ENCODE measurements at places on chromosomes 5 and 9.

GRCh38 chr5:171581781-171582180 lies 162.3 kb downstream of the FGF18 start:
- no peak for DNase-seq

- DNase-seq = no peak
Measured at GRCh38 chr5:127083711-127084110, 10.4 kb upstream of the C5orf63 start.

DNA sequence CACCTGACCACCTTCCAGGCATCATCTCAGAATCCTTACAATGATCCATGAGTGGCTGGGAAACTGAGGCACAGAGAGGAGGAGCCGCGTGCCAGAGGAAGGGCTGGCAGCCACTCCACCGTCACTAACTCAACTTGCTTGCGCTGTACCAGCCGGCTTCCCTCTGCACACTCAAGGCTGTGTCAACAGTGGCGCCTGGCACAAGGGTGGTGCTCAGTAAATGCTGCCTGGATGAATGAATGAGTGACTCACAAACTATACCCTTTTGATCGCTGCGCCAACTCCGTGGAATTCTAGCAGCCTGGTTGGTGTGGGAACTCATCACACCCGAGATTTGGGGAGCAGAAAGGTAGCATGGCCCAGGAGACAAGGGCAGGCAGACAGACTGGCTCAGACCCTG lies 21.9 kb downstream of the PRRX2 start:
- no peak for DNase-seq

DNA sequence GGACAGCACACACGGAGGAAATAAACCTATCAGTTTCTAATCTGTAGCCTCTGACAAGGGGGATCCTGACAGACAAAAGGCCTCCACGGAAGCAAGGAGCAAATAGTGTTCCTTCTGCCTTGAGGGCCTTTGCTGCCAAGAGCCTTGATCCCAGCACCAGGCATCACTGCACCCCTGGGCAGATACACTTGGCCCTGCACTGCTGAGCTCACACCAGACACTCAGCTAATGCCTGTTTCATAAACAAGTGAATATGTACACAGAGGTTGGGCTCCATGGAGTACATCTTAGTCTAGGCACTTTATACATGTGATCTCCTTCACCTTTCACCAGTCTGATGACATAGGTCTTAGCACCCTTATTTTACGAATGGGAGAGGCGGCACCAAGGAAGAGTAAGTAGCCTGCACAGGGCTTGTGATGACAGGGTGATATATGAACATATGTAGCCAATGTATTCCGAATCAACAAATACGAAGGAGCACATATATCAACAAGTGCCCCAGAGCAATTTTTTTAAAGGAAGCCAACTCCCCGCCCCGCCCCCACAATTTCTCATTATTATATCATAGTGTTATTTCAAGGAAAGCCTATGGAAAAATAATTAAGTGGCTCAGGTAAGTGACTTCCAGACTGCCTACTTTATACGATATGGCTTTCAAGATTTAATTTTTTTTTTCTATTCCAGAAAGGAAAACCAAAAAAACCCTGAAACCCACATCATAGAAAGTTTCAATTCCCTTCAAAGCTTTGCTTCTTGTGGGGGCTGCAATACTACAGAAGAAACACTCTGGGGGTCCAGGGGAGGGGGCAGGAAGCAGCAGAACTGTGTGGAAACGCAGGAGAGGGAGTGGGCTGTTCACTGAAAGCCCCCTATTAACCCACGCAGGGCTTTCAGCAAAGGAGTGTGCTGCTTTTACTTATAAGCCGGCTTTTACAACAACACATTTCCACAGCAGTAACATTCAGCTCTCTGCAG lies 32.0 kb downstream of the CDC14B start:
- DNase-seq = no peak

GRCh38 chr5:154302161-154302560 lies 111.6 kb downstream of the GALNT10 start:
- no peak for DNase-seq

- no peak for DNase-seq
Measured at GRCh38 chr5:79005151-79005550, 20.0 kb upstream of the ARSB start.

DNA sequence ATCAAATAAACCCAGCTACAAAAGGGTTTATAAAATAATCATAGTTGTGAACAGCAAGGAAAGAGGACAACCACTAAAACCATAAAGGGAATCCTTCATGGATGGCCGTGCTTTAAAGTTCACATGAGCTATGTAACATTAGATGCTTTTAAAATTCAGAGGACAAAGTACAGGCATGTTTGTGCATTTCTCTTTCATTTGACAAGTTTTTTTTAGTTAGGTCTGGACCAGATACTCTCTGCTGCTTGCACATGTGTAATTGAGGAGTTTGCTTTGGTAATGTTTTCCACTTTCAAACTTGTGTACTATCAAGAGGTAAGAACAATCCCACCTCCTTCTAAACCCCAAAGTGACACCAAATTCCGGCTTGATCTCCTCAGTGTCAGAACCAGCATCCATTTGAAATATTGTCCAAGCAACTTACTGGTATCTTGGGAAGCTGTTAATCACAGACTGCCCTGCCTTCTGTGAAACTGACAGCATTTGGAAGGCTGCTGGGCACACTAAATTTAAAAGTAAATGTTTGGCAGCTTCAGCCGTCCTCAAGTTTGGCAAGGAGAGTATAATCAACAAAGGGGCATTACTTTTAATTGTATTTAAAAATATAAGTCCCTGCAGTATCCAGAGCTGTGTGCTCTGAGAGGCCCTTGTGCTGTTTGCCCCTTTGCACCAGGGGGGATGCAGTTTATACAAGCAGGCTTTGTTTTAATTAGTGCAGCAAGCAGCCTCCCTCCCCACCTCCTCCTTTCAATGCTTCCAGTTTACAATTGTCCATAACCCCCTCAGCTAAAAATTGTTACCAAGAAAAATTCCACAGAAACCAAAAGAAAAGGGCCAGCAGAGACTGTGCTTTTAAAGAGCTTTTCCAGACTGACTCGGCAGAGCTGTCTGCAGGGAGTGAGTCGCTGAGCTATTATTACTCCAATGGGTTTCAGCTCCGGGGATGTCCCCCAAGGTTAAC lies 328.3 kb upstream of the MPDZ start:
- DNase-seq = no peak

DNA sequence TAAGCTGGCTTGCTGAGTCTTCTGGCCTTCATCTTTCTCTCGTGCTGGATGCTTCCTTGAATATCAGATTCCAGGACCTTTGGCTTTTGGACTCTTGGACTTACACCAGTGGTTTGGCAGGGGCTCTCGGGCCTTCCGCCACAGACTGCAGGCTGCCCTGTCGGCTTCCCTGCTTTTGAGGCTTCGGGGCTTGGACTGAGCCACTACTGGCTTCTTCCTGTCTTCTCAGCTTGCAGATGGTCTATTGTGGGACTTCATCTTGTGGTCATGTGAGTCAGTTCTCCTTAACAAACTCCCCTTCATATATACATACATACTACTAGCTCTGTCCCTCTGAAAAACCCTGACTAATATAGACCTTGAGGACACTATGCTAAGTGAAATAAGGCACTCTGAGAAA lies 78.3 kb upstream of the SSBP2 start:
- DNase-seq = no peak

DNA sequence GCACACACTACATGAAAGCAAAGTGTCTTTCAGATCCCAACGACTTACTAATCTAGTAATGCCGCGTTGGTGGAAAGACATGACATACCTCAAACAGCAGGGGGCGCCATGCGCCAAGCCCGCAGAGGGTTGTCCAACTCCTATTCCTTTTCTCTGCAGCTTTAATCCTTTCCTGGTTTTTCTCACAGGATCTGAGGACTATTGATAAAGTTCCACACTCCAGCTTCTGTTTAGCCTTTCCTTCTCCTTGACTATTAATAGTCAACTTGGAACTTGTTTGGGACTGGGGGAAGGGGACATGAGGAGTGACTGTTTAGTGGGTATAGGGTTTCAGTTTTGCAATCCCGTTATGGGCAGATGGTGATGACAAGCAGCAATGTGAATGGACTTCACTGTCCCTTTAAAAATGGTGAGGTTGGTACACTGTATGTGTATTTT lies 62.9 kb downstream of the OTULIN start:
- peak; percentile 76 for DNase-seq

GRCh38 chr5:123358751-123359150 lies 64.5 kb downstream of the CEP120 start:
- DNase-seq = no peak

GRCh38 chr5:15577132-15577531 lies 77.2 kb downstream of the FBXL7 start:
- DNase-seq = no peak

DNA sequence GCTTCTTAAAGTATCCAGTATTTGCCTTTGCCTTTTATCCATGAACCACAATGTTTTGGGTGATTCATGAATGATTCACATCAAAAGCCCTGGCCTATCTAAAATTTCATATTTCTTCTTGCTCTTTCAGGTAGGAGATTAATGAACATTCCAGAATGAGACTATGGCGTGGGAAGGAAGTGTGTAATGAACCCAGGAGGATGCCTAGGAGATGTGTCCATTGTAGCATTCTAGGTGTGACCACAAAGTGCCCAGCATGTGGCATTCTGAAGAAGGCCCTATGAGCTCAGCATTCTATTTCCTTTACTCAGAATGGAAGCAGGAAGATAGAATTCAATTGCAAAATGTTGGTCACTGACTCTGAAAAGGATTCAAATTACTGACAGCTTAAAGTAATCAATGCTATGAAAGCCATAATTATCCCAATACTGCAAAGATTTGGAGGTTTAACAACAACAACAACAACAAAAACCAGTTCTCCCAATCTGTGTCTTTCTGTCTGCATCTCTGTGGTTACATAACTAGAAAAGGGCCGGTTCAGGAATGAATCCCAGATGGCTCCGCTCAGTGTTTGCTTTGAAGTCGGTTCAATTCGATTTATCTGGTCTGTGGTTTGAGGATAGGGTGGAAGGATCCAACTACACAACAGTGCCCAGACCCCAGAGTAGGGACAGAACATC lies 126.7 kb downstream of the FOXD1 start:
- no peak for DNase-seq

GRCh38 chr5:73215891-73216610 lies 43.1 kb downstream of the TMEM174 start:
- peak; percentile 53 for DNase-seq

DNA sequence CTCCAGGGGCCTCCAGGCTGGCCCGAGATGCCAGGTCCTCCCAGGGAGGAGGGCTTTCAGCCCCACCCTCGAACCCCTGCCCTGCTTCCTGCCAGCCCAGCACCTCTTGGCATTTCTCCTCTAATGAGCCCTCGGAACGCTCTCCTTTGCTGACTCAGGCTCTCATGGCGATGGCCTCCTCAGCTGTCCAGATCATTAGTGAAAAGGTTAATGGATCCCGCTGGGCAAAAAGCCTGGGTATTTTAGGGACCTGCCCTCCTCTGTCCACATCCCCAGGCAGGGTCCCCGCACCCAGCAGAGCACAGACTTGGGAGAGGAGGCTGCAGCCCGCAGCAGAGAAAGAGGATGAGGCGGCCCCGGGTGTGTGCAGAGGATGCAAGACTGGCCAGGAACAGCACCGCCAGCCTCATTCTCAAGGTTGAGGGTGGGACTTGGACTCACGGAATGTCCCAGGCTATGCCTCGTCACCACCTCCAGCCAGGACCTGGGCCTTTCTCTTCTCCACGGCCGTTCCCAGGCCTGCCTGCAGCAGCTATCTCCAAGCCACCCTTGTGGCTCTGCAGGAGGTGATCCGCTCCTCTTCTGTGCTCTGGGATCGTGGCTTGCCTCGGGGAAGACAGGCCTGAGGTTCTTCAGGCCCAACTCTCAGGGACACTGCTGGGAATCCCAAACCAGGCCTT lies 23.0 kb upstream of the ADAMTS2 start:
- DNase-seq = no peak

DNA sequence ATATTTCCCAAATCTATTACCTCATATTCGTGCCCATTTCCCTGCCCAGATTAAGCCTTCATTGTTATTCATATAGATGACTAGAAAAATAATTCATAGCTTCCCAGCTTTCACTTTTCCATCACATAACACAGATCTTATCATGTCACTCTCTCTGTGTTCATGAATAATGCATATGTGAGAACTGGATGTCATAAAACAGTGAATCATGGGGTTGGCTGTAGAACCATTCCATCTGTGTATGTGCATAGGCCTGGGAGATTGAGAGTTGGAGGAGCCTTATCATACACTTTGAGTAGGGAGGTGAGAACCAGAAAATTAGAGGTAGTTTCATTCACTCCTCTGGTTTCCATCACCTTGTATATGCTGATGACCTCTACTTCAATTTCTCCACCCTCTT lies 73.9 kb upstream of the RANBP6 start:
- no peak for DNase-seq

DNA sequence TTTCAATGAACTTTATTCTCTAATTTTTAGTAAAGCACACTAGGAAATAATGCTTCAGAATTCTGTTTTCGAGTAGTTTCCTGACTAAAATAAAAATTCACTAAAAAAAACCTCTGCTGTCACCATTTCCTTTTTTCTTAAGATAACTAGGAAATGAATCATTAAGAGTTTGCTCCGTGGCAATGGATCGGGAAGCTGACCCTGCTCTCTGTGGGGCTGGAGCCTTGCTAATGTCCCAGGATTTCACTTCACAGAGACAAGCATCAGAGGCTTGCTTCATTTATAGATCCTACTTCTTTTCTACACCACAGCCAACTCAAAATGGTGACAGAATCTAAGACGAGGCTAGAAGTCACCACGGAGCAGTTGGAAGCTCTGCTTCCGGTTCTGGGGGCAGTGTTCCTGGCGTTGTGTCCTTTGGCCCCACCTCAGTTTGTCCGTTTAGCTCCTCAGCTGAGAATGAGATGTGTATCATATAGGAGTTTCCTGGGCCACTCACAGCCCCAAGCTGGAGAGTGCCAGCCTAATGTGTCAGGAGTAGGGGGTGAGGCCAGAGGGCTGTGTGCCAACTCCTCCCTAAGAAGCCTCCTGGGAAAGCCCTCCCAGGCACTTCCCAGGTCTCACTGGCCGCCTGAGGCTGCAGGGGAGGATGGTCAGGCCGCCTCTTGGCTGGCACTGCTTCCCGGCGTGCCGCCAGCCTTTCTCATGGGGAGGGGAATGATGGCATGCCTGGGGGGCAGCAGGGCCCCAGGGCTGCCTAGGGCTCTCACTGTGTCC lies 19.6 kb downstream of the TENT4A start:
- no peak for DNase-seq

GRCh38 chr5:163595932-163596607 lies 90.7 kb downstream of the MAT2B start:
- DNase-seq = no peak

DNA sequence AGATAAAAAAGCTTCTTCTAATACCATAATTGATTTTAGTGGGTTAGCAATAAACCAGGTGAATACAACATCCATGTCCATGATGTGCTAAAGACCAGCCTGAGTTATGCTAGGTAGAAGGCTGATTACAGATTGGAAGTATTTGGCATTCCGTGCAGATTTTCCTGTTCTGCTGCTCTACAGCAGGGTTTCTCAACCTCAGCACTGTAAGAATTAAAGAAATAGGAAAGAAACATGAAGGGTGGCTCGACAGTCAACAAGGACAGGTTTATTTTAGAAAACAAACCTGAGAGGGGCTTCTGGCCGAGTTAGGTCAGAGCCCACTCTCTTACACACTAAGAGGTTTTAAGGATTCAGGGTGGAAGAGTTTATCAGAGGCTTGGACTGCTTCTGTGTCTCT lies 42.3 kb downstream of the ZFAND5 start:
- DNase-seq = no peak
